ENCODE measurements at places on chromosomes 7 and 10. TPM values are rescaled to one million over a fixed set of nuclear protein-coding genes. Genes with fewer than 3 reads are reported as not detected.

WNT2 gene
- total RNA-seq: 0.45 TPM

RBAK gene
- total RNA-seq: 12.1 TPM

DNA sequence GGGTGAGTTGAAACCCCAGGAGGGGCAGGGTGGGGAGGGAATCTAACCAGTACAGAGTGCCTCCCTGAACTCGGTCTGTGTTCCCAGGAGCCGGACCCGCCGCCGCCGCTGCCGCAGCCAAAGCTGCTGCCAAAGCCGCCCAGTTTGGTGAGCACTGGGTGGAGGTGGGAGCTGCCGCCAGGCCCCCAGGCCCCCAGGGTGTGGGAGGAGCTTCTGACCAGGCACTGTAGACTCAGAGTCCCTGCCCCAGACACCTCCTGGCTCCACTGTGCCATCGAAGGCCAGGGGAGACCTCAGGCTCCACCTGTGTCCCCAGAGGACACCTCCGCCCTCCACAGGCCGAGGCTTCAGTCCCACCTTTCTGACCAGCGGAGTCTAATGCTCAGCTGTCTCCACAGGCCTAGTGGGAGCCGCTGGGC is 20.4 kb upstream of the LIMK1 start:
- no peak overlapping the region for H3K27ac ChIP-seq
- H3K36me3 ChIP-seq: peaks cover 3% of the 10 kb centered on the region
- H3K4me3 ChIP-seq: no peak overlapping the region
- peak; percentile 52 for DNase-seq
- H3K4me1 ChIP-seq: no peaks in the 10 kb centered on the region

HABP2 gene
- total RNA-seq: not detected

STEAP1B gene
- total RNA-seq: 5.1 TPM

GRCh38 chr10:119209736-119210355 is 2.5 kb downstream of the GRK5 start:
- H3K27me3 ChIP-seq: no peaks in the 10 kb centered on the region
- peak overlapping the region; percentile 57 for H3K27ac ChIP-seq
- H3K36me3 ChIP-seq: no peaks in the 10 kb centered on the region
- peaks cover 11% of the 10 kb centered on the region for H3K4me1 ChIP-seq
- no peak for DNase-seq
- peak overlapping the region; percentile 89 for H3K4me3 ChIP-seq

NPSR1 gene
- total RNA-seq: not detected

GPR146 gene
- total RNA-seq: 44.2 TPM

GRCh38 chr7:3895341-3896116 is 594.5 kb downstream of the SDK1 start:
- peaks cover 3% of the 10 kb centered on the region for H3K4me1 ChIP-seq
- H3K27ac ChIP-seq: no peak overlapping the region
- H3K36me3 ChIP-seq: no peaks in the 10 kb centered on the region
- H3K27me3 ChIP-seq: no peaks in the 10 kb centered on the region

ATOH7 gene
- not detected for total RNA-seq

DNA sequence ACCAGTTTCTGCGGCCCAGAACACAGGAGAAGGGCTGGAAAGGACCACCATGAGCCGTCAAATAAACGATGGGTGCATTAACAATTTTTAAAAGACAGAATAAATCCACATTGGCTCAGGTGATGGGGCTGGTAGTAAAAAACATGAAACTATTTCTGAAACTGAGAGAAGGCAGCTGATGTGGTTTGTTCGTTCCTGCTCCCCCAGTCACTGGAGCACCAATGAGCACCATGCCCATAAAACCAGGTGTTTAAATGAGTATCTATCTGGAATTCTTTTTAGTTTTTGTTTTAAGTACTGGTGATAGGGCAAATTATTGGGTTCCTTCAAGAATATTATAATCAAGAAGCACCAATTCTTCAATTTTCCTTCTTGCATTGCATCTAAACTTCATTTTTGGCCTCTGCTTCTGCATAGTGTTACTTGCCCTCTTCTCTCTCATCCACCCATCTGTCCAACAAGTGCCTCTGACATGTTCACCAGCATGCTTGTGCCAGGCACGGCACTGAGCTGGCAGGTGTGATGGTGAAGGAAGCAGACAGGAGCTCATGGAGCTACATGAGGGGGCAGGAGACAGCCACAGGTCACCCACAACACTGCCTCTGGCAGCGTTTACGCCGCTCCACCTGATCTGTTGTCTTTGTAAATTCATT is 65.5 kb downstream of the LARP4B start:
- H3K36me3 ChIP-seq: no peaks in the 10 kb centered on the region
- H3K27ac ChIP-seq: no peak overlapping the region
- no peak for DNase-seq

DNA sequence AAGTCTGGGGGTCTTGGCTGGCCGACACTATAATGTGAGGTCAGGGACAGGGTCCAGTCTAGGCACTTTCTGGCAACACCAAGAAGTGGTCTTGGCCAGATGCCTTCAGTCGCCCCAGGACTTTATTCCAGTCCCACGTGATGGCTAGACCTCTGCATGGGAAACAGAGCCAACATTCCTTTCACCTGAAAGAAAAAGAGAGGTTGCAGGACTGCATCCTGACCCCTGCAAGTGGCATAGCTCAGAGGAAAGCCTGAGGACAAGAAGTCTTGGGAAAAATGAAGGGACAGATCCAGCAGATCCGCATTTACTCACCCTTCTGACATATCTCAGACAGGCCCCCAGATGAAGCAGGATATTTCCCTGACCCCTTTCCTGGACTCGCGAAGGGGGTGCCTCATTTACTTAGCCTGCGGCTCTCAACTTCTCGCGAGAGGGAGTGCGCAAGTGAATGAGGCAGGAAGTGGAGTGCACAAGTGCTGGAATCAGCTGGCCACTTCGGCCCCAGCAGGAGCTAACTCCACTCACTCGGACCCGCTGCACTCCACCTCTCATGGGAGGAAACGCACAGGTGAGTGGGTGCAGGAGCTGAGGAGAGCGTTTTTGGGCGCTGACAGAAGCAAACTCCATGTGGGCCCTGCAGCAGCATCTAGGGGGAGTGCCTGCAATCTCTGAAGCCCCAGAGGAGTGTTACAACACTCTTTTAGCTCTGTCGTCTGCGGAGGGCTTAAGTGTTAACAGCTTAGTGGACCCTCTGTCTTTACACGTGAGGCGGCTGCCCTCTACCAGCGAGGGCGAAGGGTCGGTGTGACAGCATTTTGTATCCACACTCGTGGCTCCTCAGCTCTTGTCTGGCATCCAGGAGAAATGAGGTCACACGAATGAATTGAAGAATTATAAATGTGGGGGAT is 916.2 kb upstream of the GHITM start:
- no peaks in the 10 kb centered on the region for H3K27me3 ChIP-seq
- no peak for DNase-seq
- no peaks in the 10 kb centered on the region for H3K36me3 ChIP-seq
- H3K4me3 ChIP-seq: no peak overlapping the region
- H3K27ac ChIP-seq: no peak overlapping the region

GRCh38 chr7:98205162-98205845 is 5.9 kb upstream of the BHLHA15 start:
- H3K36me3 ChIP-seq: peaks cover 2% of the 10 kb centered on the region
- no peaks in the 10 kb centered on the region for H3K4me1 ChIP-seq
- no peak overlapping the region for H3K4me3 ChIP-seq
- H3K27me3 ChIP-seq: no peaks in the 10 kb centered on the region
- no peak overlapping the region for H3K27ac ChIP-seq

DNA sequence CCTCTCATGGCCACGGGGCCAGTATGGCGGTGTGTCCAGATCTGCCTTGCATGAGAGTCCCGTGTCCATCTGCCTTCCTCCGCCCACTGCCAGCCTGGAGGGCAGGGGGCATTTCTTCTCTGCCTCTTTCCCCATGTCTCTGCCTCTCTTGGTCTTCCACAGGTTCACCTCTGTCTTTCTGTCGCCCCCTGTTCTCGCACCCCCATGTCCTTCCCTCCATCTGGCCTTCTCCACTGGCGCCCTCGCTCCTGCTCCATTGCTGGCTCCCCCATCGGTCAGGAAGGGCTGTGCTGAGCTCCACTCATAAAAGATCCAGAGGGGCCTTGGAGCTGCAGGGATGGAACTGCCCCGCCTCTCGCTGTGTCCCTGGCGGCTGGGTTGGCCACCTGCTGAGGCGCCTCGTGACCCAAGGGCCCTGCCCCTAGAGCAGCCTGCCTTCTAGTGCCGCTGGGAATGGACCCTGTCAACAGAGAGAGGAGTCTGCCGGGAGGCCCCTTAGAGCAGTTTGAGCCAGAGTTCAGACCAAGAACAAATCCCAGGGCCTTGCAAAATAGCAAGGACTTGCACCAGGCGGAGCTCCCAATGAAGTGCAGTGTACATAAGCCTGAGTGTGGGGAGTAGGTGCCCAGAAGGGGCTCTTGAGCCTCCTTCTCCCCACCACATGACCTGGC is 42.0 kb downstream of the GOLGA7B start:
- DNase-seq: no peak
- H3K36me3 ChIP-seq: no peaks in the 10 kb centered on the region
- H3K4me1 ChIP-seq: no peaks in the 10 kb centered on the region
- no peak overlapping the region for H3K4me3 ChIP-seq
- no peaks in the 10 kb centered on the region for H3K27me3 ChIP-seq

DNA sequence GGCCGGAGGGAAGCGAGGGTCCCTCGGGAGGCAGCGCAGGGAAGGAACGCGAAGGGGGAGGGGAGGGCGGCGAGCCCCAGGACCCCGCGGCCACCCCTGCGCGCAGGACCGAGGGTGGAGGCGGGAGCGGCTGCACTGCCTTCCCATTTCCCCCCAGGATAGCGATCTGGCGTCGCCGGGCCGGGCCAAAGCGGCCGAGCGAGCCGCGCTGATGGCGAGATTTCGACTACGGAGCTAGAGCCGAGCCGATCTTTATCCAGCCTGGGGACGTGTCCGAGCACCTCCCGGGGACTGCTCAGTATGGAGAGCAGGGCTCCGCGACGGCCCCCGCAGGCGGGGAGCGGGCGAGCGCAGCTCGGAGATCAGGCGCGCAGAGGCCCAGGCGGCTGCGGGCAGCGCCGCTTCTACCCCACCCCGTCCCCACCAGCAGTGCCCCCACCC is 590 bp upstream of the CRTAC1 start:
- peaks cover 3% of the 10 kb centered on the region for H3K27me3 ChIP-seq
- no peak overlapping the region for H3K27ac ChIP-seq
- H3K4me1 ChIP-seq: no peaks in the 10 kb centered on the region
- DNase-seq: no peak
- no peaks in the 10 kb centered on the region for H3K36me3 ChIP-seq

GRCh38 chr10:124288486-124288885 is 130.2 kb downstream of the OAT start:
- H3K36me3 ChIP-seq: no peaks in the 10 kb centered on the region
- no peak overlapping the region for H3K4me3 ChIP-seq
- DNase-seq: no peak
- H3K27me3 ChIP-seq: no peaks in the 10 kb centered on the region
- H3K4me1 ChIP-seq: no peaks in the 10 kb centered on the region

DNA sequence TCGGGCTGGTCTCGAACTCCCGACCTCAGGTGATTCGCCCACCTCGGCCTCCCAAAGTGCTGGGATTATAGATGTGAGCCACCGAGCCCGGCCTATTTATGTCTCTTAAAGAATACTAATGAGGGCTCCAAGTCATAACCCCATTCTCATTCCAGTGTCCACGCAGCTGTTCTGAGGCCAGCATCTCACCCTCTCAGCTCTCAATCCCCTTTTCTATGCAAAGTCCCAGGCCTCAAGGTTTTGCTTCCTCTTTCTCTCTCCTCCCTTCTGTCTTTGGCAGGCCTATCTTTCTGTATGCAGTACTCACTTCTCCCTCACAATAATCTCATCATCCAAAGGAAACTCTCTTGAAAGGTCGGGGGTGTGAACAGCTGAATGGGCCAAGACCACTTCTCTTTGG is 28.0 kb upstream of the VSIR start:
- no peaks in the 10 kb centered on the region for H3K27me3 ChIP-seq
- H3K4me1 ChIP-seq: no peaks in the 10 kb centered on the region
- peak; percentile 28 for DNase-seq
- H3K36me3 ChIP-seq: no peaks in the 10 kb centered on the region

- H3K27ac ChIP-seq: no peak overlapping the region
- H3K27me3 ChIP-seq: no peaks in the 10 kb centered on the region
- no peak overlapping the region for H3K4me3 ChIP-seq
These were observed 56.1 kb downstream of the ZNF92 start for GRCh38 chr7:65429642-65430343.

ARHGEF35 gene
- 9.8 TPM for total RNA-seq

DNA sequence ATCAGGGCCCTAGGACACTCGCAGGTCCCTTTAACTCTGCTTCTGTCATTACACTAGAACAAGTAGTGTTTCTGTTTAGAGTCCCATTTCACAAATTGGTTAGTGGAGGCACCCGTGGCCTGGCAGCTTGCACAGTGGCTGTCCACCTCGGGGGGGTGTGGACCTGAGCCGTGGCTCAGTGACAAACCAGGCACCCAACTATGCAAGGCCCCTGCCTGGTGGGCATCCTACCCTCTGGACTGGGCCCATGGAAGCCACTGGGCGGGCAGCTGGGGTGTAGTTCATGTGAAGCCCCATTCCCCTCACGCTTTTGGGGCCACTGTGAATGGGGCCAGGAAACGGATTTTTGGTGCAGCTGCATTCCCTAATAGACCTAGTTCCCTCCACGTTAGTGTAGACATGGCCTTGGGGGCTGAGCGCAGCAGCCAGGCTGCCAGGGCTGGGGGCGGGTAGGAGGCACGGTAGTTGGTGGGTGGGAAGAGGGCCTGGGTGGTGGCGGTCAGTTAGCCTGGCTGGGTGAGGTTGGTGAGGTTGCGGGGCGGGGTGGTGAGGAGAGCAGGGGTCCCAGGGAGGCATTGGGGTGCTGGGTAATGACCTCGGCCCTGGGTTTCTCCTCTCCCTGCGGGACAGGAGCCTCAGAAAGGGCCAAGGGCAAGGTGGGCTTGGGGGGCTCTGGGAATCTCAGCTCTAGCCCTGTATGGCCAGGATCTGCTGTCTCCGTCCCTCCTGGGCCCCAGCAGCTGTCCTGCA is 18.7 kb downstream of the ZNF316 start:
- H3K4me3 ChIP-seq: no peak overlapping the region
- no peak overlapping the region for H3K27ac ChIP-seq
- H3K27me3 ChIP-seq: no peaks in the 10 kb centered on the region
- peaks cover 7% of the 10 kb centered on the region for H3K36me3 ChIP-seq
- no peak for DNase-seq

- H3K4me1 ChIP-seq: no peaks in the 10 kb centered on the region
- H3K36me3 ChIP-seq: no peaks in the 10 kb centered on the region
- H3K27ac ChIP-seq: no peak overlapping the region
- no peaks in the 10 kb centered on the region for H3K27me3 ChIP-seq
- DNase-seq: no peak
These were observed 1064.1 kb upstream of the GHITM start for GRCh38 chr10:83075016-83075814.
